ENCODE measurements at places on chromosomes 11 and 22.

DNA sequence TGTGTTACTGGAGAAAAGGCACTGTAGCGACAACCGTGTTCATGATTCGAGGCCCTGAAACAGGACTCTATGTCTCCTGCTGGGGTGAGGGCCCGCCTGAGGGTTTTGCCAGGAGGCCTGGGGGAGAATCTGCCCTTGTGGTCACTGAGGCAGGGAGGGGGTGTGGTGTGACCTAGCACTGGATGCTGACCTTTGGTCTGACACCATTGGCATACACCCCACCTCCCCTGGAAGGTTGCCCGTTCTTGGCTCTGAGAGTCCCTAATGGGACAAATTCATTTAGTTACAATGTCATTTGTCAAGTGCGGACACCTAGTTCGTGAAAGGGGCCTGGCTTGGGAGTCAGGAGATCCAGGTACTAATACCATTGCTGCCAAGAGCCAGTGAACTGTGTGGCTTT is 29.0 kb downstream of the NECTIN1 start:
- no peak for DNase-seq

- no peak for DNase-seq
These were observed 1.3 kb downstream of the EHBP1L1 start for GRCh38 chr11:65576867-65577755.

DNA sequence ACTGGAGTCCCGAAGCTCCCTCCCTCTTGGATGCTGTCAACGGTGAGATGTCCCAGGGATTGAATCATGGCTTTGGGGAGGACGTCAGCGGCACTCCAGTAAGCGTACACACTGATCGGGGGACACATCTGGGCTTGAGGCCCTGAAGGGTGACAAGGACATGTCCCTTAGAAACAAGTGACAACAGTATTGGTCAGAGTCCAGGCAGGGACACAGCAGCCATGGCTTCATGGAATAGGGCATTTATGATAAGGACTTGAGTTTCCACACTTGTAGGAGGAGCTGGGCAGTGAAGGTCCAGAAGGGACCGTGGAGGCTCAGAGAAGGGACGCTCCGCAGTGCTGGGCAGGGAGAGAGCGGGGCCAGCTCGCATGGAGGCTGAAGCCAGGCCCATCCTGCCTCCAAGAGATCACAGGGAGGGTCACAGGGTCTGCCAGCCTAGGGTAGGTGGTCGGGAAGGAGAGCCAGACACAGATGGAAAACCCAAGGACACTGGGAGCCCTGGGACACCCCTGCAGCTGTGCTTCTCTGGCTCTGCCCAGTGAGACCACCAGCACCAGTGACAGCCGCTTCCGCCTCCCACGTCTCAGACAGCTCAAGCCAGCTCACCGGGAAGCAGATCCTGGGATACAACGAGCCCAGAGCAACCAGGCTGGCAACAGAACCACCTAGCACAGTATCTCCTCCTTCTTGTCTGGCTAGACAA is 22.9 kb upstream of the RFPL3 start:
- DNase-seq = no peak

DNA sequence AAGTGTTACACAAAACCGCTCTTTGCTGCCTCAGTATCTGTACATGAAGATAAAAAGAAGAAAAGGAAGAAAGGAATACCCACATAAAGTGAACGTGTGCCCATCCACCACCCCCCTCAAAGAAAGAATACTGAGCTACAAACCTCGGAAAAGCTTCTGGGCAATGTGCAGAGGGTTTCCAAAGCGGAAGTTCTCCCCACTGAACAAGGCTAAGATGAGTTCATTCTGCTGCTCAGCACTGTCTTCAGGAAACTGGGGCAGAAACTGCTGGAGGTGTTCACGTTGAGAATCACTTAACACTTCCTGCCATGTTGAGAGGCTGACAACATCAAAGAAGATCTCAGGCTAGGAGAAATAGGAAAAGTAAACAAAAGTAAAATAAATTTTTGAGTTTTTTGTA is 6.9 kb downstream of the NFRKB start:
- DNase-seq = no peak

GRCh38 chr11:11167806-11168205 is 185.2 kb downstream of the CSNK2A3 start:
- DNase-seq = peak; percentile 26

DNA sequence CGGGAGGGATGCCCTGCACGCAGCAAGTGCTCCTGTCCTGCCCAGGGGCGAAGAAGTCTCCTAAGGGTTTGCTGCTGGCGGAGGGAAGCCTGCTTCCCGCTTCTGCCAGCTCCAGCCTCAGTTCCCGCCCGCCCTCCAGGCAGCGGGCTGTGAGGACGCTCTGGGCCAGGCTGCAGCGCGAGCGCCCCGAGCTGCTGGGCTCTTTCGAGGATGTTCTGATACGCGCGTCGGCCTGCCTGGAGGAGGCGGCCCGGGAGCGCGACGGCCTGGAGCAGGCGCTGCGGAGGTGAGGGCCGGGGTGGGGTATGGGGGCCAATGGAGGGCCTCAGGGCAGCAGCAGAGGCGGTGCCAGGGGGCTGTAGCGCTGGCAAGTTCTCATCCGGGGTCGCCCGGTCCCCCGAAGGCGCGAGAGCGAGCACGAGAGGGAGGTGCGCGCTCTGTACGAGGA is 2.2 kb downstream of the CRACR2B start:
- no peak for DNase-seq

GRCh38 chr22:26182723-26183122 is 13.5 kb downstream of the SEZ6L start:
- no peak for DNase-seq

DNA sequence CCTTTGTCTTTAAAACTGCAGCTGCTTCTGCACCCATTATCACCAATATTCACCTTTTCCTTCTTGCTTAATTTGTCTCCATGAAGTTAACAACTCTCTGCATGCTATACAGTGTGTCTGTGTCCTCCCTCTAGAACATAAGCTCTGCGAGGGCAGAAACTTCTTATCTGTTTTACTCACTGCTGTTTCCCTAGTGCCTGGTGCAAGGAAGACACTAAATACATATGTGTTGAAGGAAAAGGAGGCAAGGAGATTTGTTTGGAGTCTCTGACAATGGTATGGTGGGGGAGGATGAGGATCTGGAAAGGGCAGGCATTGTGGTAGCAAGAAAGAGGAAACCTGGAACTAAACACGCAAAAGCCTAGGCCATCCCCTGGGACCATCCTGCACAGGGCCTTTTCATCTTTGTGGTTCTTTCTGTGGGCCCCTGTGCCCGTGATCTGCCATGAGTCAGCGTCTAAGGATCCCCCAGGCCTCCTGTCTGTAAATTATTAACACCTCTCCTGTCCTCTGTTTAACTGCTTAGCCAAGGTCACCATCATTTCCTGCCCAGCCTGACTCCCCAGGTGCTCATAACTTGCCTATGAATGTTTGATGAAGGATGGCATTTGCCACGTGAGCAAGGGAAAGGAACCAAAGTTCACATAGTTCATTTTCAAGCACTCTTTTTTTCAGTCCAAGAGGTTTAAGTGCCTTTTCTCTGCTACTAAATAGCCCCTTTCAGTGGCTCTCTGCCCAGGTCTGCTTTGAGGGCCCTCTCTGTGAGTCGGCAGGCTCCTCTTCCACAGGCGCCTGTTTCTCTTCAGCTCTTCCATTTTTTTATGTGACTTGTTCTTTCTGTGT is 131.1 kb downstream of the RASSF10 start:
- no peak for DNase-seq

DNA sequence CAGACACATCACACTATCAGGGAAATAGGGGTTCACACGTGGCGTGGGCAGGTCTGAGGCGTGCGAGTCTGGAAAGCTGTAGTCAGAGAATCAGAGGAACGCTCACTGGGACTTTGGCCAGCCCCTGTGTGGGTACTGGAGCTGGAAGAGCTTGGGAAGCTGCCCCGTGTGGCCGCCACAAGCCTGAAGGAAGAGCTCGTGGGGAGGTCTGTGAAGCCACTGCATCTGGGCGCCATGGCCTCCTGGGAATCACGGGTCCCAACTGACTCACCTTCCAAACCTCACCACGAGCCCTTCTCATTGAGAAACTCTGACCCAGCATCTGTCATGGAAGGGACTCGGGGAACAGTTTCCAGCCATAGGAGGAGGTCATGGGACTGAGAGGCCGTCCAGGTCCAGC is 5.9 kb upstream of the MRGPRF start:
- DNase-seq = no peak

Data from occipital lobe (tissue), 3 donors.